ENCODE measurements at places on chromosomes 2 and 18.

DNA sequence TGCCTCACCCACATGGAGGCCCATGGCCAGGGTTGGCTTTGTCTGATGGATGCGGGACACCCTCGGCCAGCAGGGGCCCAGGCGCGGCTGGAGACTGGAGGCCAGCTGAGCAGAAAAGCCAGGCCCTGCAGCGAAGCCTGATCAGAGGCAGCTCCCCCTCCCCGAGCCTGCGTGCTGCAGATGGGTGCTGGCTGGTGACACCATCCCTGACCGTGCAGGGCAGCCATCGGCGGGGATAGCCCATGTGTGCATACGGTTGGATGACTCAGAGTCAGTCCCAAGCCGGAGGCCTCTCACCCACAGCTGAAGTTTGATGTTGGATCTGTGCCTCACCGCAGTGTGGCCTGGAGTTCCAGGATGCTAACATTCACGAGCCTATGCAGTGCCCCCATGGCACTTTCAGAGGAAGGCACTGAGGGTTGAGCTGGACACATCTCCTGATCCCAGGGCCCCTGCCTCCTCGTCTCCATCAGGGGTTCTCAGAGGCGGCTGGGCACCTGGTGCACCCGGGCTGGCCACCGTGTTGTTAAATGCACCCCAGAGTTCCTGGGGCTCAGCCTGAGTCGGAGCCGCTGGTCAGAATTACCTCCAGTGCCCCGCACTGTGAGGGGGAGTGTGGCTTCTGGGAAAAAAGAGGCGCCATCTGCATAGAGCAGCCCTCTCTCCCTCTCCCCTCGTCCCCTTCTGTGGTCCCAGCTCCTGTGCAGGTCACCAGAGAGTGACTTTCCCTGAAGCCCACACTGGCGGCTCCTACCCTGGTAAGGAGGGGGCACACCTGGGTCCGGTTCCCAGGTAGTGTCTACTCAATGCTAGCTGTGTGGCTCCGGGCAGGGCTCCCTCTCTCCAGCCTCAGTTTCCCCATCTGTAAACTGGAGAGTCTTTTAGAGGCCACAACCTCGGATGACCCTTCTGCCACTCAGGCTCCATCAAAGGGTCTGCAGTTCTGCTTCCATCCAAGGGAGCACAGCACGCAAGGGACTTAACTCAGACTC is 19.4 kb upstream of the KIF1A start:
- 0 out of 2 replicates have a peak, but pooled peaks cover 2% of the 10 kb centered on the region for H3K27me3 ChIP-seq
- H3K4me3 ChIP-seq: no peak overlapping the region
- H3K4me1 ChIP-seq: no peaks in the 10 kb centered on the region
- no peak overlapping the region for H3K27ac ChIP-seq

- H3K27ac ChIP-seq: no peak overlapping the region
- H3K36me3 ChIP-seq: no peaks in the 10 kb centered on the region
- no peaks in the 10 kb centered on the region for H3K4me1 ChIP-seq
- DNase-seq: no peak
- no peaks in the 10 kb centered on the region for H3K27me3 ChIP-seq
Observed at GRCh38 chr18:62437235-62438017, 85.4 kb upstream of the ZCCHC2 start.

DNA sequence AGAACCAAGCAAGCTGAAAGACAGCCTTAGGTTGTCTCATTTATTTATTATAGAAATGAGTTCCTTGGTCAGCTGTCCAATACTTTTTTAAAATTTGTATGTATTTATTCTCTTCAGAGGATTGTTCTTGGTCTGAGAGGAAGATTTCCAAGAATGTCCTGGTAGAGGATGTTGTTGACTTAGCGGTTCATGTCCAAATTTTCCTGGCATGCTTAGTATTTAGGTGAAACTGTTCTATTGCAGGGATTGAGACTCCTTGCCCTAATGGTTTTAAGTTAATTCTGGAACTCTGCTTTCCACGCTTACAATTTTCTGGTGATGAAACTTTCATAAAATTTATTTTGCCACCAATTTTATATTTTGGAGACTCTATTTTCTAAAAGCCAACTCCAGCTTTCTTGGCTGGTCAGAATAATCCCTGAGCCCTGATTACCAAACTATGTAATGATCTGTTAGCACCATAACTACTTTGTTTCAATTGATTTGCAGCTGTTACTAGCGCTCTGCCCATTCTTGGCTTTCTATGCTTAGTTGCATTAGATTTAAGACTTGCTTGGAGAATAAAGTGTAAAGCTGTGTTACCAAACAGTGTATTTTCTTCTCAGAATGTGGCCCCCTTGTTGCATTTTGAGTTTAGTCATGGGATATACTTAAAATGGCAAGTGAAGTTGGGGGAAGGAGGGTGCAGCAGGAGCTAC is 1868.8 kb upstream of the CELF4 start:
- H3K27me3 ChIP-seq: no peaks in the 10 kb centered on the region
- H3K27ac ChIP-seq: no peak overlapping the region
- H3K36me3 ChIP-seq: no peaks in the 10 kb centered on the region
- no peaks in the 10 kb centered on the region for H3K4me1 ChIP-seq
- H3K4me3 ChIP-seq: no peak overlapping the region

DNA sequence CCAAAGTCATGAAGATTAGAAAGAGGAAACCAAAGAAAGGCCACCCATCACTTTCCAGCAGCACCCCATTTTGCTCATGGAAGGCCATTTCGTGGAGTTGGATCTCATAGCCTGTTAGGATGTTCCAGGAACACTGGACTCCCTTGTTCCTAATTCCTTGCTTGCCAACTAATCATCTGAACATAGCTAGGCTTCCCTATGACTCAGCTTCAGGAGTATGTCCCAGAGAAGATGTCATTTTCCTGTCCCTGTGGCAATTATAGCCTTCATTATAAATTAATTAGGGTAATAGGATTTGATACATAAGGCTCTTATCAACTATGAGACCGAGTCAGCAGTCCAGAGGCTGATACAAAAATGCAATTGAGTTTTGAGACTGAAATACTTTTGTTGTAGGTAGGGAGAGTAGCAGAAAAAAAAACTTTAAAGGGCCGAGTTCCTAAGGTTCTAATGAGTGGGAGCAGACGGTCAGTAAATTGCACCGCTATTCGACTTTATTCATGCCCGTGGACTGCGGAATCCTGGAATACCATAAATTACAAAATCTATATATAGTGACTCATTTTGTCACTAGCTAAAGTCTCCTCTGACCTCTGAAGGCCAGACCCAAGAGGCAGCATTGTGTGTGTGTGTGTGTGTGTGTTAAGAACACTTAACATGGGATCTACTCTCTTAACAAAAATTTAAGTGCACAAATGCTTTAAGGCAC is 311.8 kb downstream of the FBXO15 start:
- H3K4me1 ChIP-seq: no peaks in the 10 kb centered on the region
- H3K27ac ChIP-seq: no peak overlapping the region
- H3K27me3 ChIP-seq: no peaks in the 10 kb centered on the region
- no peak for DNase-seq

- no peaks in the 10 kb centered on the region for H3K27me3 ChIP-seq
- H3K27ac ChIP-seq: no peak overlapping the region
- 0 out of 2 replicates have a peak, but pooled peaks cover 6% of the 10 kb centered on the region for H3K36me3 ChIP-seq
- H3K4me3 ChIP-seq: no peak overlapping the region
- no peak for DNase-seq
- H3K4me1 ChIP-seq: peaks cover 8% of the 10 kb centered on the region
Observed at GRCh38 chr2:203286532-203286931, 41.7 kb upstream of the ABI2 start.

- H3K4me3 ChIP-seq: no peak overlapping the region
- DNase-seq: no peak
- no peak overlapping the region for H3K27ac ChIP-seq
- H3K27me3 ChIP-seq: no peaks in the 10 kb centered on the region
- H3K4me1 ChIP-seq: no peaks in the 10 kb centered on the region
Observed at GRCh38 chr2:148967578-148967977, 70.9 kb upstream of the LYPD6B start.

DNA sequence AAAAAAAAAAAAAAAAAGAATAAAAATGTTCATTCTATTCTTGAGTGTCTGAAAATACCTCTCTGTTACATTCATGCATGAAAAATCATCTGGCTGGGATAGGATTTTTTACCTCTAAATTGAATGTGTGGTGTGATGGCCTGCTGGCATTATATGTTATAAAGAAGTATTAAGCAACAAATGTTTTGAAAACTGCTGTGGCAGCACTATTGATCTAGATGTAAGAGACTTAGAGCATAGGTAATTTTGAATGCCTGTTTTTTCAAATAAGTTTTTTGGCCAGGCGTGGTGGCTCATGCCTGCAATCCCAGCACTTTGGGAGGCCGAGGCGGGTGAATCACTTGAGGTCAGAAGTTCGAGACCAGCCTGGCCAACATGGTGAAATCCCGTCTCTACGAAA is 147.0 kb upstream of the LINC00305 start:
- no peak for DNase-seq
- H3K27ac ChIP-seq: no peak overlapping the region
- H3K36me3 ChIP-seq: no peaks in the 10 kb centered on the region
- H3K27me3 ChIP-seq: no peaks in the 10 kb centered on the region

- no peak overlapping the region for H3K27ac ChIP-seq
- H3K4me1 ChIP-seq: no peaks in the 10 kb centered on the region
- H3K36me3 ChIP-seq: no peaks in the 10 kb centered on the region
- no peak overlapping the region for H3K4me3 ChIP-seq
- DNase-seq: no peak
Observed at GRCh38 chr2:3633982-3634595, 23.9 kb upstream of the ALLC start.

DNA sequence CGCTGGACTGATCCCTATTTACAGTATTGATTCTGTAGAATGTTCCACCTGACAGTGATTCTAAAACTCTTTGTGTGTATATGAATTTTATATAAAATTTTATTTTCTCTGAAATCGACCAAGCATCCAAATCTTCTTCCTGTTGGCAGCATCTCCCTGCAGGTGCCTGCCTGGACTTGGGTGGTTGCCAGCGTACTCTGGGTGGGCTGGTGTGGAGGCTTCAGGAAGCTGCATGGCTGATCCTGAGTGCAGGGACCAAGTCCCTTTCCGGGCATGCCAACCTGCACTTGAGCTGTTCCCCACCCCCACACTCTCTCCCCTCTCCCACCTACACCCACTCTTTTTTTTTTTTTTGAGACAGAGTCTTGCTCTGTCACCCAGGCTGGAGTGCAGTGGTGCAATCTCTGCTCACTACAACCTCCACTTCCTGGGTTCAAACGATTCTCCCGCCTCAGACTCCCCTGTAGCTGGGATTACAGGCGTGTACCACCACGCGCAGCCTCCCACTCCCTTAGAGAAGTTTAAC is 53.2 kb upstream of the ALKAL2 start:
- no peak for DNase-seq
- no peaks in the 10 kb centered on the region for H3K36me3 ChIP-seq
- H3K4me3 ChIP-seq: no peak overlapping the region
- H3K27ac ChIP-seq: no peak overlapping the region
